ENCODE measurements at places on chromosomes 7 and 10. TPM values are rescaled to one million over a fixed set of nuclear protein-coding genes. Genes with fewer than 3 reads are reported as not detected.

The MYOF gene
- 298 TPM for total RNA-seq

The BUD23 gene
- 31.9 TPM for total RNA-seq

The PSMG3 gene
- total RNA-seq: 21.3 TPM

The INHBA gene
- total RNA-seq: 4.1 TPM

DNA sequence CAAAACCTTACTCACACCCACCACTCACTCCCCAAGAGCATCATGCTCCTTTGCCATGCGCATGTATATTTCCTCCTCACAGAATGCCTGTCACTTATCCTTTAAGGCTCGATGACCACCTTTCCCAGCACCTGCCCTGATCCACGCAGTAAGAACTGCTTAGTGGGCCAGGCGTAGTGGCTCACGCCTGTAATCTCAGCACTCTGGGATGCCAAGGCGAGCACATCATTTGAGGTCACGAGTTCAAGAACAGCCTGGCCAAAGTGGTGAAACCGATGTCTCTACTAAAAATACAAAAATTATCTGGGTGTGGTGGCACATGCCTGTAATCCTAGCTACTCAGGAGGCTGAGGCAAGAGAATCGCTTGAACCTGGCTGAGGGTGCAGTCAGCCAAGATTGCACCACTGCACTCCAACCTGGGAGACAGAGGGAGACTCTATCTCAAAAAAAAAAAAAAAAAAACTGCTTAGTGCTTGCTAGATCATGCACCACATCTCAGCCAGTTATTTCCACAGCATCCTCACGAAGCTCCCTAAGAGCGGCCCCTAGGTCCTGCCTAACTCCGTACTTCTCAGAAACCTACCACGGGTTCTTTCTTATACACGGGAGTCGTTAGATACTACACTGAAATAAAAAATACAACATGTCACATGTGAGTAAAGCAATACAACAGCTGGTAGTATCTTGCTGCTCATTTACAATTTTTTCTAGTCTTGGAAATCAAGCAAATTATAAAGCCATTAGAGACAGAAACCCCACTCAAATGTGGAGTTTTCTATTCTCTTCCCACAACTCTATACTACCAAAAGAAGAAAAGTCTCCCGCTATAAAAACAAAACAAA, 37.2 kb downstream of the CYTH3 start:
- no peak overlapping the region for H3K4me3 ChIP-seq
- H3K4me1 ChIP-seq: peaks cover 5% of the 10 kb centered on the region
- no peaks in the 10 kb centered on the region for H3K36me3 ChIP-seq
- no peak overlapping the region for H3K27ac ChIP-seq

- no peak overlapping the region for H3K27ac ChIP-seq
- no peaks in the 10 kb centered on the region for H3K27me3 ChIP-seq
- H3K36me3 ChIP-seq: no peaks in the 10 kb centered on the region
- no peaks in the 10 kb centered on the region for H3K4me1 ChIP-seq
These were observed 867.2 kb upstream of the LRRTM3 start for GRCh38 chr10:66058594-66058993.

GRCh38 chr7:90596671-90597562, 796 bp downstream of the CDK14 start:
- no peaks in the 10 kb centered on the region for H3K27me3 ChIP-seq
- peak overlapping the region; percentile 88 for H3K27ac ChIP-seq
- H3K4me1 ChIP-seq: peaks cover 10% of the 10 kb centered on the region
- H3K4me3 ChIP-seq: peak overlapping the region; percentile 89
- peak; percentile 66 for DNase-seq

DNA sequence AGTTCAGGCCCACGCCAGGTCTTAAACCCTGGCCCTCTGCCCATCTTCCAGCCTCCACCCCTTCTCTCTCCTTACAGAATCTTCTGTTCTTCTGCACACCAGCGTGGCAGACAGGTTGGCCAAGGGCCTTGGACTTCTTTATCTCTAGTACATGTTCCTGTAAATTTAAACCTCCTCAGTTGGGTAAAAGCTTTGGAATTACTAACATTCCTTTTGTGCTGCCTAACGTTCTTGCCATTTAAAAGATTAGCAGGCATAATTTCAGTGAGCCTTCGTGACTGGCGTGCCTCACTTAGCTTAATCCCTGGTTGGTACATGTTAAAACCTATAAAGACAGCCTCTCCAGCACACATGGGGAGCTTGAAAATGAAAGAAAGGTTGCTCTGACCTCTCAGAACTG, 192.2 kb downstream of the CUX1 start:
- no peak overlapping the region for H3K4me3 ChIP-seq
- H3K4me1 ChIP-seq: no peaks in the 10 kb centered on the region
- no peak overlapping the region for H3K27ac ChIP-seq

DNA sequence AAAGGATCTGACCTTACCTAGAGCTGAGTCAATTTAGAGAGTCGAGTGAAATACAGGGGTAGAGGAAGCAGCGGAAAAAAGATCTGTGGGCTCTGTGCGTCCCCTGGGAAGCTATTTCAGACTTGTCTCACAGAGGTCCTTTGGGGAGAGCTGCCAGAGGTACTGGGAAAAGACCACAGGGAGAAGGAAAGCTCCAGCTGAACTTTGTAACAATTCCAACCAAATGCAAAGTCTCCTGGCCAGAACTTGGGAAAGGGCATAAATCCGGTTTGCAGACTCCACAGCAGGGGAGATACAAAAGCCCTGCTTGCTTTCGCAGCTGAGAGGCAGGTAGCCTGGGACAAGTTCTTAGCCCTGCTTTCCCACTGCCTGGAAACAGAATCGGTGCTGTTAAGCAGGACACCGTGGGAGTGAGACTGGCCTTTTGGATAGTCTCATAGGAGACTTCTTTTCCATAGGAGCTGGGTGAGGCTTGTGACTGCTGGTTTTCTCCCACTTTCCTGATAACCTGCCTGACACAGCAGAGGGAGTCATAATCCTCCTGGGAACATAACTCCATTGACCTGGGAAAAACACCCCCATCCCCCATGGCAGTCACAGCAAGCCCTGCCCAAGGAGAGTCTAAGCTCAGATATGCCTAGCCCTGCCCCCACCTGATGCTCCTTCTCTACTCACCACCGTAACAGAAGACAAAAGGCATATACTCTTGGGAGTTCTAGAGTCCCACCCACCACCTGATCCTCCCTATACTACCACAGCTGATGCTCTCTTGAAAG, 926.2 kb downstream of the KCNMA1 start:
- no peaks in the 10 kb centered on the region for H3K36me3 ChIP-seq
- no peak overlapping the region for H3K4me3 ChIP-seq
- H3K27me3 ChIP-seq: no peaks in the 10 kb centered on the region
- no peak for DNase-seq

DNA sequence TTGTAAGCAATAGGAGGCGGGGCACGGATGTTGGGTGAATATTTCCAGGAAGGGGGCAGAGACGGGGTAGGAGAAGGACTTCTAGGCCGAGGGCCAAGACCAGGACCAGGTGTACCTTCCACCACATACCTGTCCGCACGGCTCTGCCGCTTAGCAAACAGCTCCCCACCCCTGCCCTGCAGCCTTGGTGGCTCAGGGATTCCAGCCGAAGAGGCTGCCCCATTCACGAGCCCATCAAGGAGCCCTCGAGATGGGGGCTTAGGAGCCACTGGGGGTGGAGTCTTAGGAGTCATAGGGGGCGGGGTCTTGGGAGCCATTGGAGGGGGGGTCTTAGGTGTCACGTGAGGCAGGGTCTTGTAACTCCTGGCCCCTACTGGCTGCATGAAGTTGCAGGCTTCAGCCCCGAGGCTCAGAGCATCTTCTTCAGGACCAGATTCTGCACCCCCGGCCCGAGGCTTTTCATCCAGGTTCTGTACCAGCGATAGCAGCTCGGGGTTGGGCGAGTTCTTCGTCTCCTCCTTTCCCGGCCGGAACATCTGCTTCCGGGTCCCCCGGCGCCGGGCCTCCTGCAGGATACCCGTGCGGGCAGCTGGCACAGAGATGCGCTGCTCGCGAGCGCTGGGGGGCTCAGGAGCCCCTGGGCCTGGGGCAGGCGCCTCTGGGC, 6.1 kb upstream of the MYOZ1 start:
- H3K36me3 ChIP-seq: no peaks in the 10 kb centered on the region
- H3K4me1 ChIP-seq: peaks cover 15% of the 10 kb centered on the region
- H3K27me3 ChIP-seq: no peaks in the 10 kb centered on the region
- no peak overlapping the region for H3K27ac ChIP-seq
- peak overlapping the region; percentile 62 for H3K4me3 ChIP-seq

DNA sequence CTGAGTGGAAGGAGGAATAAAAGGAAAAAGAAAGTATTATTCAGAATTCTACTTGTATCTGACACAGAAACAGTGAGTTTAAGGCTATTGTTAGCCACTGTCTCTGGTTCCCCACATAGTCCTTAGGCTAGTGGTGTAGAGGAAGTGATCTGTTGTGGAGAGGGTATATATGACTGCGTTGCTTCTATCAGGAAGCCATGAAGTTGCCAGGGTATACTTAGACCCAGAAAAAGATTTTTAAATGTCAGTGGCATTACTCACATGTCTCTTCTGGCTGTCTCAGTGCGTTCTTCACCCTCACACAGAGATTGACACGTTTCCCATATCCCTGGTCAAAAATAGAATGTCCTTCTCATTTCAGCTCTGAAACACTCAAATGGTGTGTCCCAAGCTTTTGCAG, 72.7 kb downstream of the SEM1 start:
- no peak overlapping the region for H3K4me3 ChIP-seq
- H3K4me1 ChIP-seq: no peaks in the 10 kb centered on the region
- H3K27ac ChIP-seq: no peak overlapping the region

GRCh38 chr7:20998309-20998708, 211.6 kb upstream of the SP8 start:
- H3K4me3 ChIP-seq: no peak overlapping the region
- H3K36me3 ChIP-seq: no peaks in the 10 kb centered on the region
- H3K27me3 ChIP-seq: no peaks in the 10 kb centered on the region
- no peak overlapping the region for H3K27ac ChIP-seq
- no peaks in the 10 kb centered on the region for H3K4me1 ChIP-seq
- DNase-seq: no peak

DNA sequence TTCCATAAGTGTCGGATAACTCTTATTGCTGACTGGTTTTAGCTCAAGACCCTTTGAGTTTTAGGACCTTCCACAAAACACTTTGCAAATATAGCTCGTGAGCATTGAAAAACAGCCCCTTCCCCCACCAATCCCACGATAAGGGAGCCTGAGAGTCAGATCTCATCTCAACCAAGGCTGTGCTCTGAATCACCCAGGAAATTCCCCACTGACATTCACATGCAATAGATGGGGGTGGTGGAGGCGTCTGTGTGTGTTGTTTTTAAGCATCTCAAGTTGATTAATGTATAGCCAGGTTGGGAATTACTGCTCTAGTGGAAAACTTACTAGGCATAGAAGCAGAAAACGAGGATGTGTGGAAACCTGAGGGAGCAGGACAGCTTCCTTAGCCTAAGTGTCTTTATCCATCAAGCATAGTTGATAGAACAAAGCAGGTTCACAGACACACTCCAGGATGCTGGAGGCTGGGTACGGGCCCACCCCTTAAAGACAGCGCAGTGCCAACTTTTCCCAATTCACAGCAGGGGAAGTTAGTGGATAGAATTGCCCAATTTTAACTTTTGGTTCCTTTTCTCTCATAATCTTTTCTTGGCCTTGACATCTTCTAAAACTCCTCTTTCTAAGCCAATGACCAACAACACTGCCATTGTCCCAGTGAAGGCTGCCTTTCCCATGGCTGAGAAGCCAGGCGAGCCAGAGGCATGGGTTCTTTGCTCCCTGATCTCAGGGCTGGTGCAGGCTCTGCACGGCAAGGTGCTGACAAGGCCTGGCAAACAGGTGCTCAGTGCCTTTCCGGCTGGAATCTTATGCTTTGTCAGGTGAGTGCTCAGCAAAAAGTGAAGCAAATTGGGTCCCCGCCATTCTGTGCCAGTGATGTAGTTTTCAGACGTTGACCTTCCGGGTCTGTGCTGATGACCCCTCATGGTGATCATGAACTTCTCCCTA, 98.5 kb upstream of the INSIG1 start:
- DNase-seq: peak; percentile 81
- no peaks in the 10 kb centered on the region for H3K27me3 ChIP-seq
- H3K27ac ChIP-seq: no peak overlapping the region
- H3K36me3 ChIP-seq: no peaks in the 10 kb centered on the region
- H3K4me3 ChIP-seq: no peak overlapping the region

- no peaks in the 10 kb centered on the region for H3K36me3 ChIP-seq
- no peak overlapping the region for H3K27ac ChIP-seq
- DNase-seq: peak; percentile 20
- no peak overlapping the region for H3K4me3 ChIP-seq
- no peaks in the 10 kb centered on the region for H3K4me1 ChIP-seq
- H3K27me3 ChIP-seq: no peaks in the 10 kb centered on the region
These were observed 124.8 kb upstream of the LSM8 start for GRCh38 chr7:118059209-118059608.

DNA sequence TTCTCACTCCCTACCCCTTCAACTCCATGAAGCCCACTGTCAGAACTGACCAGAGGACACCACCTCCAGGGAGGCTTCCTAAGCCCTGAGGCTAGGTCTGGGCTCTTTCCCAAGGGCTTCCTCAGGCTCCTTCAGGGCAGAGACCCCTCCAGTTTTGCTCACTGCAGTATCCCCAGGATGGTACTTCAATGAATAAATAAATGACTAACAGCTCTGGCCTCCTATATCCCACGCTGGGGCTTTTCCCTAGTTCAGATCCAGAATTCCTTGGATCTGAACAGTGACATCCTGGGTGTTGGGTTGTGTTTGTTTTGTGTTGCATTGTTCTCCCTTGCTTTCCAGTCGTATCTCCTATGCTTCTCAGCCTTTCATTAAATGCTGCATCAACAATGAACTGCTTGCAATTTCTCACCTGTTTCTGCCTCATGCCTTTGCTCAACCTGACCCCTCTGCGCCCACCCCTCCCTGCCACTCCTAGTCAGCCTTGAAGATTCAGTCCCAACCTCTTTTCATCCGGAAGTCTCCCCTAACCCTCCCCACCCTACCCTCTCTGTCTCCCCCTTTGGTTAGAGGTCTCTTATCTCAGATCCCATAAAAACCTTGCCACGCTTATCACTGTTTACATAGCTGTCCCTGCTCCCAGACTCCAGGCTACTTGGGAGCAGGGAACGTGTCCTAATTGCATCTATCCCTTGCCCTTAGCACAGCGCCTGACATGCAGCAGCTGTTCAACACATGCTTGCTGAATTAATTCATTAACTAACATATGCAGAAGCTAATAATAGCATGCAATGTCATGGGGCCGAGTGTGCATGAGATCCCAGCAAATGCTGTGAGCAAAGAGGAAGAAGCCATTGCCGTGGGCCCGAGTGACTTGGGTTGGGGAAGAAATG, 41.7 kb downstream of the PPP1R3C start:
- peaks cover 47% of the 10 kb centered on the region for H3K4me1 ChIP-seq
- H3K4me3 ChIP-seq: no peak overlapping the region
- no peaks in the 10 kb centered on the region for H3K36me3 ChIP-seq
- peak overlapping the region; percentile 86 for H3K27ac ChIP-seq
- H3K27me3 ChIP-seq: no peaks in the 10 kb centered on the region

DNA sequence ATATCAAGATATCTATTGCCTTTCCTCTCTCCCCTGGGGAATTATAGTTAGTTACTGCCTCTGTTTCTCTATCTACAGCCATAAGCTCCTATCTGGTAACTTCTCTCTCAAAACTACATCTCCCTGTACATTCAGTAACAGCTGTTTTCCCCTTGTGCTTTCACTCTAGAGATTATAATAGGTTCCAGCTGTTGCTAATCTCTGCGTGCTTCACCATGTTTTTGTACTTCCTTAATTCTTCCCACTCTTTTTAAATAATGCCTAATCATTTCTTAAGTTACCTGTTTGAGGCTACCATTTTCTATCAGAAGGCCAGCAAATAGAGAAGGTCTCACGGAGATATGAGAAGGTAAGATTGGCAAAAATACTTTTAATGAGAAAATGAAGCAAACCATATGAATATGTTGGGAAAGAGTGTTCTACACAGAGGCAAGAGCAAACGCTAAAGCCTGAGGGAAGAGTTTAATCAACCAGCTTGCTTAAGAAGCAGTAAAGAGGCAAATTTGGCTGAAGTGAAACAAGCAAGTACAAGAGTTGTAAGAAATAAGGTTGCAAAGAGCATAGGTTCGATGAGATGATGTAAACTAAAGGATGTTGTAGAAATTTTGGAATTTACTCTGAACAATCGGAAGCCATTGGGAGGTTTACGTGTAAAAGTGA, 101.9 kb upstream of the HGF start:
- no peak for DNase-seq
- H3K36me3 ChIP-seq: no peaks in the 10 kb centered on the region
- no peak overlapping the region for H3K4me3 ChIP-seq
- H3K27me3 ChIP-seq: no peaks in the 10 kb centered on the region
